ENCODE measurements at places on chromosomes 2 and 18. TPM values are rescaled to one million over a fixed set of nuclear protein-coding genes. Genes with fewer than 3 reads are reported as not detected.

Gene GPR155
- 16.3 TPM for total RNA-seq

Gene SULT1C2
- total RNA-seq, result 1.9 TPM

DNA sequence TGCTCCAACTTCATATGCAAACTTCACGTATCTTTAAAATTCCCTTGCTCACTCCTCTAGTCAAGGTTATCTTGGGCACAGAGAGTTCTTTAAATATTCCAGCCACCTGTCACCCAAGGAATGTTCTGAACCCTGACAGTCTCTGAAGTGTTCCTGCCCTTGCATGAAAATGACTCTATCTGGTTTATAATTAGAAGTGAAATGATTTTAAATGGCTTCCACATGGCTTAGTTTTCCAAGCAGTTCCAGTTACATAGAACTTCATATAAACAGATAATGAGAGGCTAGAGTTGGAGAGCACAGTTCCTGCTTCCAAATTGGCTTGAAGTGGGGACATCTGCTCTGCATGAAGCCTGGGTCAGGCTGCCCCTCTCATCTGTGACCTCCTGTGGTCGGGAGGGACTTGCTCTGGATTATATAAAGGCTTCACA lies 81.9 kb downstream of the SLC4A3 start:
- no peak for DNase-seq

GRCh38 chr2:72023678-72024390 lies 123.8 kb downstream of the CYP26B1 start:
- DNase-seq, result no peak

- DNase-seq, result peak; percentile 45
Observed at GRCh38 chr2:111618226-111618977, 265.6 kb downstream of the ANAPC1 start.
